ENCODE measurements at places on chromosomes 4 and X. TPM values are rescaled to one million over a fixed set of nuclear protein-coding genes. Genes with fewer than 3 reads are reported as not detected.

GRCh38 chrX:9980401-9980800, 13.2 kb downstream of the CLDN34 start:
- no peak for DNase-seq

GRCh38 chr4:8121292-8122015, 37.2 kb downstream of the ABLIM2 start:
- no peak for DNase-seq

DNA sequence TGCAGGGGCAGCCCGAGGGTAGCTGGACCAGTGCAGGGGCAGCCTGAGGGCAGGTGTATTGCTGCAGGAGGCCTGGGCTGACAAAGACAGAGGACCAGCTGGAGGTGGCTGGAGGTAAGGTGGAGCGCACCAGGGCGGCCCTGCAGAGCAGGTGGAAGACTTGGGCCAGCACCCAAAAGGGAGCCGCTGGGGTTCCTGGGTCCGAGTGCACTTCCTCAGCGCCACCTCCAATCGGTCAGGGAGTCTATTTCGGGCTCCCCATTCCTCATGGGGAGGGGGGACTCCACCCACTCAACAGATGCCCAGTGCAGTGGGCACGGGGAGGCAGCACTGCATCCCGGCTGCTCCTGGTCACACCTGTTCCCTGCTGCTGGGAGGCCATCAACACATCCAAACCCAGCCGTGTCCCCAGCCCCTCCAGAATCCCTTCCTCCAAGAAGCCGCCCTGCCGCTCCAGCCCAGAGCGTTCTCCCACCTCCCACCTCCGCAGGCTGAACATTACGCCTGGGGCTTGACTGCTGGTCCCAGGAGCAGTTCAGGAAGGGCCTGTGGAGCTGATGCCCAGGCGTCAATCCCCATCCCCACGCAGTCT, 1.5 kb downstream of the LRPAP1 start:
- no peak for DNase-seq

DNA sequence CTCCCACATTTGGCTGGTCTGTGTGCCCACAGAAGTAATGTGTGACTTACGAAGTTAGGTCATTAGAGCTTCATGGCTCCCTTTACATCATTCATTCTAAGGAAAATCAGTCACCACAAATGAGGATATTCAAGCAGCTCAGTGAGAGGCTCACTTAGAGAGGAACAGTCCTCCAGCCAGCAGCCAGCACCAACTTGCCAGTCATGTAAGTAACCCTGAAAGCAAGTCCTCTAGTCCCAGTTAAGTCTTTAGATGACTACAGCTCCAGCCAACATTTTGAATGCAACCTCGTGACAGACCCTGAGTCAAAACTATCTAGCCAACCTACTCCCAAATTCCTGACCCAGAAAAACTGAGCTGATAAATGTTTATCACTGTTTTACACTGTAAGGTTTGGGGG, 71.3 kb downstream of the LRBA start:
- DNase-seq = no peak

The ZNF185 gene
- polyA plus RNA-seq = 42.6 TPM

DNA sequence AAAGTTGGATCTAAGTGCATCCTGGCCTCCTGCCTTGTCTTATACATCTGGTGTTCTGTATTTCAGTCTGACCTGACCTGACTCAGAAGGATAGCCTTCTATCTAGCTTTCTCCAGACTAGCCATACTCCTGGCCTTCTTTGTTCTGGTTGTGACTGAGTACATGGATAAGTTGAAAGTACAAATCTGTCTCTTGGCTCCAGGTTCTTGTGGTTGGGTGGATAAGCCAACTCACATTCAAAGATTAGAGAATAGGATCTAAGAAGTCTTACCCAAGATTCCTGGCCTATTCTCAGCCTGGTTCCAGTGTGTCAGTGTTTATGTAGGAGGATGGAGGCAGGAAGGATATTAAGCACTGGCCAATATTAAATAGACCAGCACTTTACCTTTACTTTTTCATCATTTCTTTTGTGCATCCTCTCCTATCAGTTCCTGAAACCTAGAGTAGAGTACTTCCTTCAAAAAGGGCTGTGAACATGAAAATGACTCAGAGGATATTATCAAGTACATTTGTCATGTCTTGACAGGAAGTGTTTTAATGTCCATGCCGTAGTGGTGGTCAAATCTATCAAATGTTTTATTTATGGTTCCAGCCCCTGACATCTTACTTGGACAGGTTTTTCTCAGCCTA, 123.5 kb downstream of the IL15 start:
- DNase-seq = no peak

DNA sequence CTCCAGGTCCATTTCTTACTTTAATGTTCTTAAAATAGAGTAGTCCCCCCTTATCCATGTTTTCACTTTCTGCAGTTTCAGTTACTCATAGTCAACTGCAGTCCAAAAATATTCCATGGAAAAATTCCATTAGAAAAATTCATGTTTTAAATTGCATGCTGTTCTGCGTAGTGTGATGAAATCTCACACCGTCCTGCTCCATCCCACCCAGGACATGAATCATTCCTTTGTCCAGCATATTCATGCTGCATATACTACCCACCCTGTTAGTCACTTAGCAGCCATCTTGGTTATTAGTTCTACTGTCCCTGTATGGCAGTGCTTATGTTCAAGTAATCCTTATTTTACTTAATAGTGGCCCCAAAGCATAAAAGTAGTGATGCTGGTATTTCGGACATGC, 5.4 kb upstream of the PDLIM5 start:
- no peak for DNase-seq

DNA sequence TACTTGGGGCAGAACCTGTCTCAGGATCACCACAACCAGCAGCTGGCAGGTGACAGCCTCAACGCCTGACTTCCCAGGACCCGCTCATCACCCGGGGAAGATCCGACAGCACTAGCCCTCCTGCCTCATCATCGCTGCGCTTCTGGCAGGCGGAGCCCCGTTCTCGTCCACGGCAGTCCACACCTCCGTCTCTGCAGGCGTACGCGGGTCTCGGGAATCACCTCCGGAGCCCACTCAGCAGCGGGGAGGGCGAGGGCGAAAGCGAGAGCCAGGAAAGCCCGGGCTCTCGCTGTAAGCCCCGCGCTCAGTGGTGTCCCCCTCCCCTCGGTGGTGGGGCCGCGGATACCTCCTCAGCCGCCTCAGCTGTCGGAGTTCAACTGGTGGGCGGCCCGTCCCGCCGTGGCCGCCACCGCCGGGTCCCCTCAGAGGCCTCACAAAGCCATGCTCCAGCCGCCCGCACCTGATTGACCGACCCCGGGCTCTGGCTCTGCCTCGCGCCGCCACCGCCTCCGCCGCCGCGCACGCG, 518 bp upstream of the CNKSR2 start:
- no peak for DNase-seq

The MBNL3 gene
- polyA plus RNA-seq = 38.1 TPM

The RAB39B gene
- 4.0 TPM for polyA plus RNA-seq

The FTHL17 gene
- not detected for polyA plus RNA-seq

GRCh38 chr4:32864713-32865351, 2144.7 kb downstream of the PCDH7 start:
- no peak for DNase-seq

DNA sequence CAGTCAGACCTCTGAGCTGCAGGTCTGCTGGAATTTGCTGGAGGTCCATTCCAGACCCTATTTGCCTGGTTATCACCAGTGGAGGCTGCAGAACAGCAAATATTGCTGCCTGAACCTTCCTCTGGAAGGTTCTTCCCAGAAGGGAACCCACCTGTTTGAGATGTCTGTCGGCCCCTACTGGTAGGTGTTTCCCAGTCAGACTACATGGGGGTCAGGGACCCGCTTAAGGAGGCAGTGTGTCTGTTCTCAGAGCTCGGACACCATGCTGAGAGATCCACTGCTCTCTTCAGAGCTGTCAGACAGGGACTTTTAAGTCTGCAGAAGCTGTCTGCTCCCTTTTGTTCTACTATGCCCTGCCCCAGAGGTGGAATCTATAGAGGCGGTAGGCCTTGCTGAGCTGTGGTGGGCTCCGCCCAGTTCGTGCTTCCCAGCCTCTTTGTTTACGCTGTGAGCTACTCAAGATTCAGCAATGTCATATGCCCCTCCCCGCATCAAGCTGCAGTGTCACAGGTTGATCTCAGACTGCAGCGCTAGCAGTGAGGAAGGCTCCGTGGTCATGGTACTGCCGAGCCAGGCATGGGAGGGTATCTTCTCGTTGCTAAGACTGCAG, 44.1 kb upstream of the KDR start:
- no peak for DNase-seq

GRCh38 chr4:184097241-184097605, 120.5 kb downstream of the ENPP6 start:
- no peak for DNase-seq

DNA sequence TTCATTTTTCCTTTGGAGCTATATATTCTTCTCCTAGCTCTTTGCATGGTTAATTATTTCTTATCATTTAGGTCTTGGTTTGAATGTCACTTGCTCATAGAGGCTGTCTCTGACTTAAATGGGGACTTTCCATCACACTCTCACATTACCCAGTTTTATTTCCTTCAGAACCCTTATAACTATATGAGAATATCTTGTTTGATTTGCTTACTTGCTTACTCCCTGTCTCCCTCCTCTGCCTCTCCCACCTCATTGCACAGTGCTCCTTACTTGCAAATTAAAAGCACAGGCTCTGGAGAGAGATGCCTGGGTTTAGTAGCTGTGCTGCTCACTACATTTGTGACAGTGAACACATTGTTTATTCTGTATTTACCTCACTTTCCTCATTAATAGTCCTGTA, 174.6 kb downstream of the SOWAHB start:
- DNase-seq = no peak

The GPR34 gene
- polyA plus RNA-seq = 5.4 TPM

DNA sequence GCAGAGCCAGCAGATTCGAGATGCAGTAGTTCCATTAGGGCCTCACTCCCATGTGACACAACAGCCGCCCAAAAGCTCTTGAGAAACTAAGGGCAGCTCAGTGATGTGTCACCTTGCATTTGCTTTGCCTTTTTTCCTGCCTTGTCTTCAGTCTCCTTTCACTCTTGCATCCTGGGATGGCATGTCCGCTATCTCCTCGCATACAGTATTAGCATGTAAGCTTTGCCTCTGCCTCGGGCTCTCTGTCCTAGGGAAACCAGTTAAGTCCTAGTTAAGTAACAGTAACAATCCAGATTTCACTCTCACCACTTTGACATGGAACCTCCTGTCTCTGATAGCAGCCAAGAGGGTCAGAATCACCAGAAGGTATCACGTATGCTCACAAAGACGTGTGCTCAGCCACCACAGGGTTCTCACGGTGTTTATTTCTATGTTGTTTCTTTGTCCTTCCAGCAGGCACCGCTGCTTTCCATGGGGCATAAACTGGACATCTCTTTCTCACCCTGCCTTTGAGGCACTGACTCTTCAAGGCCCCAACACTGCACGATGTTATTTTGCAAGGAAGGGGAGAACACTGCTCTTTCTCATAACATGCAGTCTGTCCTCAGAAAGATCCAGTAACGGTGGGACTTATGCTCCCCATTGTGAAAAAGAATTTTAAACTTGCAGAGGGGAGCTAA, 26.7 kb upstream of the SORBS2 start:
- DNase-seq = no peak

DNA sequence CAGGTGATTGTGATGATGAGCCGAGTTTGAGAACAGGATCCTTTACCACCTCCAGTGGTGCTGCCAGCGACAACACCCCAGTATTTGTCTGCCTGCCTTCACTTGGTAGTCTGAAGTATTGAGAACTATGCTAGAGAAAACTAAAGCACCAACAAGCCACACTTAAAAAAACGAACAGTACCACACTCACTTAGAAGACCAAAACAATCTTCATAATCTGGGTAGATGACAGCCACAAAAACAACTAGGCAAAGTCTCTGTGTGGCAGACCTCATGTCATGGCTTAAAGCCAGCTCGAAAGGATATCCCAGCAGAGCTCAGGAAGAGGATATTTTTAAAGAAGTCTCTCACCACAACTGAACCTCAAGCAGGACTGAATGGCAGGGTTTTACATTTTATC, 236.0 kb downstream of the GPC3 start:
- DNase-seq = no peak

GRCh38 chr4:70954032-70954431, 39.4 kb upstream of the DCK start:
- no peak for DNase-seq

- DNase-seq = no peak
These were observed 15.8 kb downstream of the SORBS2 start for GRCh38 chr4:185796176-185796575.
